IMR-90 (cell line): ENCODE measurements at places on chromosomes 5 and 9. TPM values are rescaled to one million over a fixed set of nuclear protein-coding genes. Genes with fewer than 3 reads are reported as not detected.

GRCh38 chr5:116418774-116419173, 155.8 kb downstream of the SEMA6A start:
- H3K27me3 ChIP-seq, result no peaks in the 10 kb centered on the region
- no peaks in the 10 kb centered on the region for H3K36me3 ChIP-seq
- no peaks in the 10 kb centered on the region for H3K4me1 ChIP-seq
- no peak overlapping the region for H3K27ac ChIP-seq
- no peak for DNase-seq

Gene EQTN
- not detected in 2 replicates for total RNA-seq

DNA sequence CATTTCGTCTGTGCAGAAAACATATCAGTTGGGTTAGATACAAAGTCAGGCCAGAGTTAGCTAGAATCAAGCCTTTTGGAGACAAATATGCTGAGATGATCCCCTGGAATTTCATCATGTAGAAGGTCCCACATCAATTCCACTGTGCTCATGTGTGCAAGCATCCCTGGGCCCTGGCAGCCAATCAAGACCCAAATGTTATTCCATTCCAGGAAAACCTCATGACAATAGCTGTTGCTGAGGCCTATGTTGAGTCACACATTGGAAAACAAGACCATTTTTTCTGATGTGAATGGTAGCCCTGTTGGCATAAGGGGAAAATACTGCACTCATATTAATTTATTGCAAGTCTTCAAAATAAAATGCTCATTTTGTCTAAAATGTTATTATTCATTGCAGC, 11.5 kb downstream of the SPOCK1 start:
- no peak overlapping the region for H3K27ac ChIP-seq
- no peak overlapping the region for H3K4me3 ChIP-seq
- H3K4me1 ChIP-seq, result peaks cover 3% of the 10 kb centered on the region; the same call in 1 of the 2 replicates
- no peaks in the 10 kb centered on the region for H3K36me3 ChIP-seq

GRCh38 chr5:2697041-2697440, 54.4 kb downstream of the IRX2 start:
- no peak overlapping the region for H3K4me3 ChIP-seq
- no peaks in the 10 kb centered on the region for H3K4me1 ChIP-seq
- H3K27me3 ChIP-seq, result no peaks in the 10 kb centered on the region
- H3K27ac ChIP-seq, result no peak overlapping the region
- no peaks in the 10 kb centered on the region for H3K36me3 ChIP-seq
- DNase-seq, result no peak

Gene FAM169A
- under 0.01 TPM in 2 replicates for total RNA-seq

GRCh38 chr5:174111287-174111973, 65.9 kb downstream of the NSG2 start:
- no peaks in the 10 kb centered on the region for H3K27me3 ChIP-seq
- H3K4me1 ChIP-seq, result no peaks in the 10 kb centered on the region
- DNase-seq, result no peak
- no peak overlapping the region for H3K27ac ChIP-seq

GRCh38 chr9:117473293-117473692, 58.4 kb upstream of the ASTN2 start:
- no peak overlapping the region for H3K4me3 ChIP-seq

Gene ARL10
- 3.6 and 4.4 TPM in 2 replicates for total RNA-seq

- no peaks in the 10 kb centered on the region for H3K4me1 ChIP-seq
- no peak overlapping the region for H3K4me3 ChIP-seq
- no peaks in the 10 kb centered on the region for H3K27me3 ChIP-seq
- no peak overlapping the region for H3K27ac ChIP-seq
- DNase-seq, result no peak
These were observed 287.2 kb downstream of the YTHDC2 start for GRCh38 chr5:113800686-113801085.

Gene OMD
- total RNA-seq, result not detected in 2 replicates

GRCh38 chr9:87803623-87804345, 77.9 kb downstream of the CTSL start:
- no peaks in the 10 kb centered on the region for H3K36me3 ChIP-seq
- peaks cover 27% of the 10 kb centered on the region for H3K27me3 ChIP-seq
- no peak overlapping the region for H3K4me3 ChIP-seq
- H3K4me1 ChIP-seq, result no peaks in the 10 kb centered on the region
- DNase-seq, result no peak
- no peak overlapping the region for H3K27ac ChIP-seq

DNA sequence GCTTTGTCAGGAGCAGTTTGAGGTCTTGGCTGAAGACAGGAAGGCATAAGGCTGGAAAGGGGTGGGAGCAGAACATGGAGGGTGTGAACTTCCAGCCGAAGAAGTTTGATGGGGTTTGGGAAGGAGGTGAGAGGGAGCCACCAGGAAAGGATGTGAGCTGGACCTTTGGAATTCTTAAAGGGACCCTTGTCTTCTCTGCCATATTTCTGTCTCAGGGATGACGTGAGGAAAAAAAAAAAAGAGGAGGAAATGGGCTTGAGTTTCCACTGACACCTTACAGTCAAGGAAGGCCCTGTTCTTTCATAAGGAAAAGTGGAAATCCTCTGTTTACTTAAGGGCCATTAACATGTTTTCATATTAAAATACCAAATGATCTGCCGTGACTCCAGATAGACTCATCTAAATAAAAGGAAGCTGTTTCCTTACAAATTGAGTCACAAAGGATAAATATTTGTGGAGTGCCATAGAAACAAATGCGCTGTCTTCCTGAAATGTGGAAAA, 132.1 kb downstream of the PALM2AKAP2 start:
- no peaks in the 10 kb centered on the region for H3K36me3 ChIP-seq
- H3K4me1 ChIP-seq, result peaks cover 33% of the 10 kb centered on the region
- H3K27ac ChIP-seq, result peak overlapping the region; percentile 86

Gene FRMPD1
- not detected in 2 replicates for total RNA-seq

- H3K4me1 ChIP-seq, result no peaks in the 10 kb centered on the region; the same call in 1 of the 2 replicates
- no peak overlapping the region for H3K4me3 ChIP-seq
- DNase-seq, result no peak
- H3K36me3 ChIP-seq, result no peaks in the 10 kb centered on the region
- no peaks in the 10 kb centered on the region for H3K27me3 ChIP-seq
These were observed 189.1 kb upstream of the PTGER4 start for GRCh38 chr5:40490464-40491111.

Gene SLC36A2
- not detected in 2 replicates for total RNA-seq

- H3K27me3 ChIP-seq, result no peaks in the 10 kb centered on the region
- peaks cover 9% of the 10 kb centered on the region for H3K4me1 ChIP-seq
- peak; percentile 79 for DNase-seq
- no peaks in the 10 kb centered on the region for H3K36me3 ChIP-seq
- no peak overlapping the region for H3K4me3 ChIP-seq
- H3K27ac ChIP-seq, result no peak overlapping the region; the same call in 1 of the 2 replicates
These were observed 60.1 kb upstream of the GNA14 start for GRCh38 chr9:77708064-77708815.

Gene CNTNAP3
- total RNA-seq, result 0.90 and 1.1 TPM in 2 replicates

DNA sequence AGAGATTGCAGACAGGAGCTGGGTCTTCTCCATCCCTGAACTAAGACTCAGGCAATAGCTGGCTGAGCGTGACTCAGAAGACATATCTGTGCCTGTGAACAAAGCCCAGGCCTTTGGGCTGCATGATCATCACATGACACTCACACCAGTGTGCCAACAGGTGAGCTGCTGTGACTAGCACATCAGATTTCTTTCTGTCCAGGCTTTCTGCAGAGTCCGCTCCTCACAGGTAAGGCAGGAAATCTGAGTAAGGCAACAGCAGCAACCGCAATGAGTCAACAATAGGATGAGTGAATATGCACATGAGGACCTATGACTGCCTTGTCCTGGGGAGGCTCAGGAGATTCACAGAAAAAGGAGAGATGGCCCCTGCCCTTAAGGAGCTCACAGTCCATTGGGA, 293.6 kb downstream of the ACTL7B start:
- H3K4me3 ChIP-seq, result no peak overlapping the region
- no peak for DNase-seq
- H3K4me1 ChIP-seq, result no peaks in the 10 kb centered on the region

DNA sequence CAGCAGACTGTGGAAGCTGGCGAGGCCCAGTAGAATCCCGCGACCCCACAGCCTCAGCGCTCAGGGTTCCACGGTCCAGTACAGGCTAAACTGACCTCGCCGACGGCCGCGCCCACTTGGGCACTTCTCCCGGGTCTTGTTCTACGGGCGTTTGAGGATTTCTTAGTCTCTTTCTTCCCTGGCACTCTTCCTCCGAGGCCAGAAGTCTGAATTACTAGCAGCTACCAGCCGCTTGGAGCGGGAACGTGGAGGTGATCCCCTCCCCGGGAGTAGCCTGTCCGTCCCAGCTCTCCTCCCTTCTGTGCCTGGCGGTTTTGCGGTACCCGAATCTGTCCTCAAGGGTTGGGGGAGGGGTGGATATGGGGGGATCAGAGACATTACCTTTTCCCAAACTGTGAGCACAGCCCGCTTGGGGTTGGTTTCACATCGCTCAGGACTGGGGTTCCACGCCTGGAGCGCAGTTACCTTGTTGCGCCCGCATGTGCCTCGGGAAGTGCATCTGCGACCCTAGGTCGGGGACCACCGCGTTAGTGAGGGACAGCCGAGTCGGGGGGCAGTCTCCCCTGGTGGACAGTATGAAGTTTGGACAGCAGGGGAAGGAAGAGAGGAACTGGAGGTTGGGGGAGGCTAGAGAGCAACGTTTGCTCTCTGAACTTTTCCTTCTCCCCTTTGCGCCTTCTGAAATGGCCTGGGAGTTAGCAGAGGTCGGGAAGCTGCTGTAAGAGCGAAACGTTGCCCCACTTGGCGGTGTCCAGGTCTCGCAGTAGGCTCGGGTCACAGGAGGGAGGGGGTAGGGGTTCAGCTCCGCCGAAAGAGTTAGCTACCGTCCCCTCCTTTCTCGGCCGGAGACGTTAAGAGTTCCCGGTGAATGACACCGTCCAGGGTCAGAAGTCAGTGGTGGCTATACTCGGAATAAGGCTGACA, 190.8 kb downstream of the MEF2C start:
- H3K27ac ChIP-seq, result no peak overlapping the region
- peaks cover 3% of the 10 kb centered on the region; the same call in 1 of the 2 replicates for H3K4me1 ChIP-seq

Gene FREM1
- total RNA-seq, result under 0.01 TPM in 1 of 2 replicates, not detected in the other

- no peak for DNase-seq
- H3K4me1 ChIP-seq, result no peaks in the 10 kb centered on the region
- H3K27ac ChIP-seq, result no peak overlapping the region
- no peaks in the 10 kb centered on the region for H3K36me3 ChIP-seq
These were observed 30.6 kb upstream of the CTNNA1 start for GRCh38 chr5:138722544-138723177.

- peaks cover 15% of the 10 kb centered on the region for H3K4me1 ChIP-seq
- peak overlapping the region; percentile 13 for H3K4me3 ChIP-seq
- DNase-seq, result peak; percentile 90
- peaks cover 5% of the 10 kb centered on the region; the same call in 1 of the 2 replicates for H3K36me3 ChIP-seq
These were observed 249.9 kb downstream of the MARCHF11 start for GRCh38 chr5:15929611-15930263.

- H3K36me3 ChIP-seq, result peaks cover 87% of the 10 kb centered on the region
- H3K27me3 ChIP-seq, result no peaks in the 10 kb centered on the region
These were observed 7.0 kb downstream of the SQSTM1 start for GRCh38 chr5:179827680-179828079.

- H3K36me3 ChIP-seq, result no peaks in the 10 kb centered on the region
- DNase-seq, result no peak
- no peaks in the 10 kb centered on the region for H3K27me3 ChIP-seq
- no peak overlapping the region for H3K4me3 ChIP-seq
- no peaks in the 10 kb centered on the region for H3K4me1 ChIP-seq
These were observed 638.3 kb downstream of the HTR1A start for GRCh38 chr5:63323926-63324325.

- H3K36me3 ChIP-seq, result peaks cover 12% of the 10 kb centered on the region
- no peaks in the 10 kb centered on the region for H3K27me3 ChIP-seq
- H3K27ac ChIP-seq, result no peak overlapping the region
- no peak overlapping the region for H3K4me3 ChIP-seq
These were observed 320.8 kb upstream of the RFX3 start for GRCh38 chr9:3846573-3846972.
